ENCODE measurements at places on chromosomes 6 and 20.

- DNase-seq = no peak
Observed at GRCh38 chr6:100320686-100321085, 144.0 kb downstream of the SIM1 start.

DNA sequence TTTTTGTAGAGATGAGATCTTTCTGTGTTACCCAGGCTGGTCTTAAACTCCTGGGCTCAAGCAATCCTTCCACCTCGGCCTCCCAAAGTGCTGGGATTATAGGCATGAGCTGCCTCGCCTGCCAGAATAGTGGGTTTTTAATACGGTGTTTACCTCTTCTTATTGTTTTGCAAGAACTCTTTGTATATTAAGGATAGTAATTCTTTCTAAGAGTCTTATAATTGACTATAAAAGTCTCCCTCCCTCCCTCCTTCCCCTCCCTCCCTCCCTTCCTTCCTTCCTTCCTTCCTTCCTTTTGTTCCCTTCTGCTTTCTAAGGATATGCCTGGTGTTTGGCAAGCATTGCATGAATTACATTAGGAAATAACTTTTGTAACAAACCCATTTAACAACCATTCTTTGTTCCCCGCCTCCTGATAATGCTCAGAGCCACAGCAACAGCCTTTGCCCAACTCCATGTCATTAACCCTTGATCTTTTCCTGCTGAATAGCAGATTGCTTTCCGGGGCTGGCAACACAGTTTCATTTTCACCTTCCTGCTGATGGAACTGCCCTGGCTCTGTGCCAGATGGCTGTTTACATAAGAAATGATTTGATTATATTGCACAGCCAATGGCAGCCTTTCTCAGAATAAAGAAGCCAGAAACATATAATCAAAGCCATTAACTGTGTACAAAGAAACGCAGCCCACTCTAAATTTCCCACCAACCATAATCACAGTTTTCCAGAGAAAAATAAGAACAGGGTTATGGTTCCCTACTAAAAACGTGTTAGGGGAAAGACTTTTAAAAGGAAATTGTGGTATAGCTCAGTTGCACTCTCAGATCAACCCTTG is 143.7 kb upstream of the PTPN1 start:
- no peak for DNase-seq

DNA sequence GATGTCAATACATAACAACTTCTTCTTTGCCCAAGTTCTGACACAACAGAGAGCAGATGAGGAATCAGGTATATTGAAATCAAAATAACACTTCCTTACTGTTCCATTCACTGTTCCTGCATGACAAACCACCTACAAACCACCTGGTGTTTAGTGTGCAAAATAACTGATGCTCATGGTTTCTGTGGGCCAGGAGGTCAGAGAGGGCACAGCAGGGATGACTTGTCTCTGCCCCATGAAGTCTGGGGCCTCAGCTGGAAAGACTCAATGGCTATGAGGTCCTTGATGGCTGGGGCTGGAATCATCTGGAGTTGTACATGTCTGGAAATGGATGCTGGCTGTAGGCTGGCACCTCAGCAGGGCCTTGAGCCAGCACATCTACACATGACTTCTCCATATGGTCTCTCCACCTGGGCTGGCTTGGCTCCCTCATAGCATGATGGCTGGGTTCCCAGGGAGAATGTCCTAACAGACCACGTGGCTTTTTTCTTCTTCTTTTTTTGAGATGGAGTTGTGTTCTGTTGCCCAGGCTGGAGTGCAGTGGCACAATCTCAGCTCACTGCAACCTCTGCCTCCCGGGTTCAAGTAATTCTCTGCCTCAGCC is 7.4 kb upstream of the COX4I2 start:
- no peak for DNase-seq

- DNase-seq = no peak
Observed at GRCh38 chr20:44071526-44072111, 115.4 kb downstream of the JPH2 start.

All from KG1 (cell line).